ENCODE measurements at places on chromosomes 5 and 9.

DNA sequence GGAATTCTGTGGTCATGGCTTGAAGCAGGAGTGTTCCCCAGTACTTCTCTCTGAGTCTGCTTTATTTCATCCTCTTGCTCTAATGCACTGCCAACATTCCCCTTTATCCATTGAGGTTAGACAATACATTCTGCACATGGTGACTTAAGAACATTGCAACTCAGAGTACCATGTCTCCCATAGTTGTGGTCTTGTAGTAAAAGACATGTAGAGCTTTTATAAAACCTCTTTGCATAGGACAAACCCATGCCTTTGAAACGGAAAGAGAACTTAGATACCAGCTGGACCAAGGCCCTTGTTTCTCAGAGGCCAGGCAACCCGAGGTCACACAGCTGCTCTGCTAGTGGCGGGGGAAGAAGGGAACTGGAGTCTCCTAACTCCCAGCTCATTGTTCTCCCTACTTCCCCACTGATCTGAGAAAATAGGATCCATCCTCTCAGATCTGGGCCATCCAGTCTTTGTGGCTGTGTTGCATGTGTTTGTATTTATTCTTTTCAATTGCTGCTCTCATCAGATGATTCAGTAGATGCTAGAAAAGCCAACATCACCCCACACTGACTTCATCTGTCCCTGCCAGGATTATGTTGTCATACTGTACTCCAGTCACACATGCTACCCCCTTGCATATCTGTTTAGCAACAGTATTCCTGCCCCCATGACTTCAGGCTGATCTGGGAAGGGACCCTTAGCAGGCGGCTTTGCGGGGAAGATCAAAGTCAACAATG is 236.9 kb downstream of the SAXO1 start:
- DNase-seq, result no peak

GRCh38 chr9:15243081-15243480 is 63.9 kb downstream of the TTC39B start:
- DNase-seq, result no peak

- no peak for DNase-seq
These were observed 137.8 kb upstream of the ANKH start for GRCh38 chr5:15009420-15009819.

DNA sequence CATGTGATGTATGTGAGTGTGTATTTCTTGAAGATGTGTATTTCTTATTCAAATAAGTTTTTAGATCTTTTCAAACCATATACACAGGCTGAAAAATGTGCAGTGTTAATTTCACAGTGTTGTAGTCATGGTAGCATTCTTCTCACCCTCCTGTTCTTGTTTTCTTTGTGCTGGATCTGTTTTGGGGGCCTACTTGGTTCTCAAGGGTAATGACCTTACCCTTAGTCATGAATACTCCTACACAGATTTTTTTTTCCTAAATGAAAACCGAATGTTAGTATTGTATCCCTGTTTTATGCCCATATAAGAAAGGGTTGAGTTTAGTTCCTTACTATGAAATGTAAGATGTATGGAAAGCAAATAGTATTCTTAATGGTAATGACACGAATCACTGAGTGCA is 88.0 kb downstream of the SLC44A1 start:
- no peak for DNase-seq

DNA sequence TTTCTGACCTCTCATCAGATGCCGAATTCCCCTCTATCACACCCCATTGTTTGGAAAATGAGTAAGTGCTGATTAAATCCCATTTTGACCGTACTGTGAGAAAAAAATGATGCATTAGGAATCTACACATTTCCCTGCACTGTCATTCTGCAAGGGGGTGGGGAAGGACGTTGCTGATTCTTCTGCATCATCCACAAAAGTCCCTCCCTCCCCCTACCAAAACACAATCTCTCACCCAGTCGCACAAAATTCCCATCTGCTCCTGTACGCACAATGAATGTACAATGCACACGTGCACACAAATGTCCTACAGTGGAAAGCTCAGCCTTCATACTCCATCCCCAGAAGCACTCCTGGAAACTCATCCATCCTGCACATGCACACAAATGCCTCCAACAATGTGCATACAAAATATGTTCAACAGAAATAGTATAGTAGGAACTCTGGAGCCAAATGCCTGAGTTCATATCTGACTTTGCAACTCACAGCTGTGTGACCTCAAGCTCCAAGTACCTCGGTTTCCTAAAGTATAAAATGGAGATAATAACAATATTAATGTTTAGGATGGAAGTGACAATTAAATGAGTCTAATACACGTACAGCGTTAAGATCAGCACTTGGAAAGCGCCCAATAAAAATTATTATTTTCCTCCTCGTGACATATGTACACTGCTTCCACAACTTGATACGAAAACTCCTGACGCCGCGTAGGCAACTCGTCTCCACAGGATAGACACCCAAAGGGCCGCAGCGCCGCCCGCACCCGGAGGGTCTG is 809 bp downstream of the TNIP1 start:
- no peak for DNase-seq

GRCh38 chr5:121968910-121969607 is 7.3 kb downstream of the SRFBP1 start:
- no peak for DNase-seq

DNA sequence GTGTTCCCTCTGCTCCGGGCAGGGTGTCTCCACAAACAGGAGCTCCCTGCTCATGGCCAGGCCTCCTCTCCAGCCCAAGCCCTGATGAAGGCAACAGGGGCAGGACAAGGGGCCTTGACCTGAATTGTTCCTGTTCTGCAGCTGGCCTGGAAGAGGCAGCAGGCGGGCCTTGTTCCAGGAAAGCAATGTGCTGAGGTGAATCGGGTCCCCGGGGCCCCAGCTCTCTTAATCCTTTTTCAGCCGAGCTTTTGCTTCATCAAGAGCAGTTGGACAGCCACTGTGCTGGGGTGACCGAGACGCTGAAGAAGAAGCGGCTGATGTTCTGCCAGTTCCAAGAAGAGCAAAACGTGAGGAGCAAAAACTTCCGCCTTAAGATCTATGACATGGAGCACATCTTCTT is 41.4 kb downstream of the CCDC180 start:
- DNase-seq, result no peak

DNA sequence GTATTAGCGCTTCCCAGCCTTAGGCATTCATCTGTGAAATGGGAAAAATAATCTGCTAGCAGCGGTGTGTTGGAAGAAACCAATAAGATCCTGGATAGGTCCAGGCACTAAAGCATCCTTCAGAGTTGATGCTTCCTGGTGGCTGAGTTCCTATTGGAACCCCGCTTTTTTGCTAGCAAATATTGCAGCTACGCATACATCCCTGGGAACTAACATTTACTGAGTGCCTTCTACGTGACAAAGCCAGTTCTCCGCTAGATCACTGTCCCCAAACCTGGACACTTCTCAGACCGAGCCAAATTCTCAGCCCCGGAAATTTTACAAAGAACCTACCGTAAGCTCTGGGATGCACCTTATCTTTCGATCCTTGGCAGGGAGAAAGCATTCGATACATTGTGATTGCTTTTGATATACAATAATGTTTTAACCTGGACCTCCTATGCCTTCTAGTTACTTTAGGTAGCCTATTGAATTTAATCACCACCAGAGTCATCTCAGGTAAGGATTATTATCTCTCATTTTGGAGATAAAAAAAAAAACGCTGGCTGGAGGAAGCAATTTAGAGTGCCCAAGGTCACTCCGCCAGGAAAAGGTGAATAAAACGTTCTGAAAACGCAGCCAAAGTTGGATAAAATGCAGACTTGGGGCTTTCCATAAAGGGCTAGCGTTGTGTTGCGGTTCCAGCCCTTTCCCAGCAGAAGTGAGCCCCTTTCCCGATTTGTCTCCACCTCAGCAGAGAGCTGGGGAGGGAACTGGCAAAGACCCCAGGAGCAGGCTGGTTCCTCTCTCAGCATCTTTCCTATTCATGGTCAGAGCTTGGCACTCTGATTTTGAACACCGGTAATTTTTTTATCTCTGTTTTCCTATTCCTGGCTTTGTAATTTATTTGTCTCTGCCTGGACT is 2.6 kb upstream of the MSX2 start:
- DNase-seq, result no peak

DNA sequence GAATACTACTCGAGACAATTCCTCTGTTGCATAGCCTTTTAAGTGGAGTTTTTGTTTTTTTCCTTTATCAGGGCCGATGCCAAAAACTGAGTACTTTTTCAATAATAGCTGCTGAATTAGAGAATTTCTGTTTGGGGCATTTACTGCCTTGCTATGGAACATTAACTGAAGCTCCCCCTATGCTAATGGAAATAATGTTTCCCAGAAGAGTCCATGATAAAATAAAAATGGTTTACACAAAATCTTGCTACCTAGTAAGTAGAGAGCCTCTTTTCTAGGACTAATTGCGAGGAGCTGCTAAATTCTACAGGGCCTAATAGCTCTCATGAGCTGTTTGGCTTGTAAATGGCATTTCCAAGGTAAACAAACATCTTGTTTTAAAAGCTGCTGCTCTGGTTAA is 128.2 kb upstream of the MYO10 start:
- DNase-seq, result no peak

DNA sequence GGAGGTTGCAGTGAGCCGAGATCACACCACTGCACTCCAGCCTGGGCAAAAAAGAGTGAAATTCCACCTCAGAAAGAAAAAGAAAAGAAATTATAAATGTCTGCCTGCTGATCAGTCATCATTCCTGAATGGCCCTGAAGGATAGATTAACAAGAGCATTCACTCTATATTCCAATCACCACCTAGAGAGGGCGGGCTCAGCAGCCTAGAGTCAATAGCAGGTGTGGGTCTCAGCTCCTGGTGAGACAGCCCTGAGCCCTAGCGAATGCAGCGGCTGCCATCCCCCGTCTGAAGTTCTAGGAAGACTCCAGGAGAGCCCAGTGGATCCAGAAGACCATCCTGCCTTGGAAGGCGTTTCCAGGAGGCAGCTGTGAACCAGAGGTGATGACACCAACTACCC is 12.0 kb downstream of the FBP1 start:
- no peak for DNase-seq

DNA sequence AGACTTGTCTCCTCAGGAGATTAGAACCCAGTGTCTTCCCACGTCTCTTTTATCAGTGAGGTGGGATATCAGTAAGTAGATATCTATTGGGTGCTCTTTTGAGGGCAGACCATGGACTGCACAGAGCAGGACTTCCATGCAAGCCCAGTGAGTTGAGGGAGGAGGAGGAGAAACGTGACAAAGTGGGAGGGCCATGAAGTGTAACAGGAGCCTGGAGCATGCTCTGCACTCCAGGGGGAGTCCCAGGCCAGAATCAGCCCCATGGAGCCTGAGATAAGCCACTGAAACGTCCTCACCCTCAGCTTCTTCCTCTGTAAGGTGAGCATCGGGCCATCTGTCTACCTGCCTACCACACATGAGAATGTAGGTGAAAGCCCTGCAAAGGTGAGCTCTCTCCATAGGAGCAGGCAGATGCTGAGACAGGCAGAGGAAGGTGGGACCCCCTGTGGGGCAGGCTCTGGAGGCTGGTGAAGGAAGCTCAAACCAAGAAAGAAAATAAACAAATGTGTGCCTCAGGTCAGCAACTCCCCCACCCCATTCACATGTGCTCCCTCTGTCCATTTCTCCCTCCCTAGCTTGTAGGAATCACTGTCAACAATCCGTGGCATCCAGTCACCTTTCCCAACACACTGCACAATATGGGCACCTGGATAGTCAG is 87.4 kb downstream of the NRG2 start:
- no peak for DNase-seq

- DNase-seq, result no peak
These were observed 299.4 kb downstream of the ZSWIM6 start for GRCh38 chr5:61631438-61631941.

DNA sequence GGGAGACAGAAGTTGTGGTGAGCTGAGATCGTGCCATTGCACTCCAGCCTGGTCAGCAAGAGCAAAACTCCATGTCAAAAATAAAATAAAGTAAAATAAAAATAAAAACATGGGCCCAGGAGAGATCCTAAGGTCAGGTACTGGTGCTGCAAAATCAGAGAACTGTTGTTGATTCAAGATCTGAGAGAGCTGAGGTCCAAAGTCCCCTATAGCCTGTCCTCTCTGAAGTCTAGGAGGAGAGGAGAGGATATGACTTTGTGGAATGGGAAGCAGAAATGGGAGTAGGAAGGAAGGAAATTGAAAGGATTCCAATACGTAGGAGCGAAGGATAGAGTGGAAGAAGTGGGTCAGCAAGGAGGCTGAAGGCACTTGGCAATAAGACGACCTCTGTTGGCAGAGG is 4.6 kb upstream of the OR1L4 start:
- DNase-seq, result no peak

- DNase-seq, result no peak
These were observed 28.3 kb downstream of the LRRC70 start for GRCh38 chr5:62606878-62607277.

DNA sequence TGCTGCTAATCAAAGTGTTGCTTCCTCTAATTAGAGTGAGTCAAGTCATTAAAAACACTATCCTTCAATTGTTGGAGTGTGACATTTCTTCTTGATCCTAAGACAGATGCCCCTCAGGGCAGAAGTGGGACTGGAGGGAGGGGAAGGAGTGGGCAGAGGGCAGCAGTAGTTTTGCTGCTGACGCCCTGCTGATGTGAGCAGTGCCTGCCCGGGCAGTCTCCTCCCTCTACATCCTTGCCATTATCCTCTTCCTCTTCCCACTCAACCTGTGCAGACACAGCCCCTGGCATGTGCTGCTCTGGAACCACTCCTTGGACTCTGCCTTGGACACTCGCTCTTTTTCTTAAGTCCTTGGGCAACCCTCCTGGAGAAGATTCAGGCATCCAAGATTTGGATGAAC is 232.5 kb downstream of the HSPA4 start:
- no peak for DNase-seq

- DNase-seq, result no peak
These were observed 235.6 kb upstream of the RPS23 start for GRCh38 chr5:82513738-82514137.

GRCh38 chr5:151255621-151256286 is 2.8 kb downstream of the GM2A start:
- DNase-seq, result peak; percentile 43

- DNase-seq, result no peak
These were observed 68.6 kb upstream of the DPYSL3 start for GRCh38 chr5:147578228-147579024.

DNA sequence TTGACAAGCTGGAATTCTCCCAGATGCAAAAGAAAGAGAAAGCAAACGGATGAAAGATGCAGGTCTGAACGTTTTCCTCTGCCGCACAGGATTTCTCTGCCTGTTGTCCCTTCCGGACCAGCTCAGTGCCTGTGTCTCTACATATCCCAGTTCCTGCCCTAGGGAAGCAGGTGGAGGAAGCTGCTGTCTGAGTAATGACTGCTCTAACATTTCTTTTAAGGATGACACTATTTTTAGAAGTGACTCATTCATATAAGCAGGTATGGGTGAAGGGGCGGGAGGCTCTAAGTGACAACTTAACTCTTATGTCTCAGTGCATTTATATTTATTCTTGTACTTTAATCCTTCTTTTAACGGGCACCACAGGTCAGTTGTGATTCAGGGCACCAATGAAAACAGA is 128.8 kb downstream of the SLC24A2 start:
- no peak for DNase-seq

DNA sequence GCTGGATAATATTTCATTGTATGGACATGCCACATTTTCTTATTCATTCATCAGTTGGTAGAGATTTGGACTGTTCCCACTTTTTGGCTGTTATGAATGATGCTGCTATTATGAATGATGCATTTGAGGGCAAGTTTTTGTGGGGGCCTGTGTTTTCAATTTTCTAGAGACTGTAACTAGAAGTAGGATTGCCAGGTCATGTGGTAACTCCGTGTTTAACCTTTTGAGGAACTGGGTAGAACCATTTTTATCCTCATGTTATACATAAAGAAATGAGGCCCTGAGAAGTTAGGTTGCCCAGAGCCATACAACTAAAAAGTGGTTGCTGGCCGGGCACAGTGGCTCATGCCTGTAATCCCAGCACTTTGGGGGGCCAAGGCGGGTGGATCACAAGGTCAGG is 22.4 kb upstream of the STRBP start:
- DNase-seq, result no peak
